Neural crest cell (in vitro differentiated cells): ENCODE measurements at places on chromosomes 6 and 20.

DNA sequence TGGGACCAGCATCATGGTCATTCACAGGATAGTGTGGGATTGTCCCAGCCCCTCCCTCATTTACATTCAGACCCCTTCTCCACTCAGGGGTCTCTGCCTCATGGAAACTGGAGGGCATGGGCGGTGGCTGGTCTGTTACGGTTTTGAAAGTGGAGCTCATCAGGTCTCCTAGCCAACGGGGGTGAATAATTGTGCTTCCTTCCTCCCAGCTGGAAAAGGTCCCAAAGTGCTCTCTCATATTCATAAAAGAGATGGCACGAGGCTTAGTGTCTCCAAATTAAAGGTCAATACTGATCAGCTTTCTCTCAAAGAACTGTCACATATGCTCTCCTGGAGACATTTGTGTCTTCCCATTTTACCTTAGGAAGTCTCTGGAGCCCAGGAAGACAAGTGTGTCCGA is 19.9 kb downstream of the JARID2 start:
- no peak for DNase-seq

DNA sequence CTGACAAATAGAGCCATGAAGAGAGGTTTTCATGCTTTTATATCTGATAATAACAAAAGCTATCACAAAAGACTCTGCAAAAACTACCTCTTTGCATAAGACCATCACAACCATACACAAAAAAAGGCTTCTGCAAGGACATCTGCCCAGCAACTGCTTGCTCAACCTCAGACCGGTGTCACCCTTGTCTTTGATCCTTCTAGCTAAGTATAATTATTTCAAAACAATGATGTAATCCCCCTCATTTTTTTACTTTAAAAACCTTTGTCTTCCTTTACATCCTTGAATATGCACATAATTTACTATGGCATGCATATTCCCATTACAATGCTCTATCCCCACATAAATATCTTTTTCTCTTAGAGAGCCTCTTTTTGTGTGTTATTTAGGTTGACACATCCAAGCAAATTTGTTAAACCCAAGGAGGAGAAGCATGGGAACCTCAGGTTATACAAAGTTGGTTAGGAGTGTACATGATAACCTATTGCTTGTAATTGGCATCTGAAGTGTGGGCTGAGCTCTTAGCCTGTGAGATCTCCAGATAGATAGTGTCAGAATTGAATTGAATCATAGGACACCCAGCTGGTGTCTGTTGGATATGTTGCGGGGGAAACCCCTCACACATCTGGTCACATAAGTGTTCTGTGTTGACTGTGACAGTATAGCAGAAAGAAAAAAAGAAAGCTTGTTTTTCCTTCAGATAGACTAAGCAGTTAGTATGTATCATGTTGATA is 20.7 kb upstream of the CGA start:
- DNase-seq: no peak

DNA sequence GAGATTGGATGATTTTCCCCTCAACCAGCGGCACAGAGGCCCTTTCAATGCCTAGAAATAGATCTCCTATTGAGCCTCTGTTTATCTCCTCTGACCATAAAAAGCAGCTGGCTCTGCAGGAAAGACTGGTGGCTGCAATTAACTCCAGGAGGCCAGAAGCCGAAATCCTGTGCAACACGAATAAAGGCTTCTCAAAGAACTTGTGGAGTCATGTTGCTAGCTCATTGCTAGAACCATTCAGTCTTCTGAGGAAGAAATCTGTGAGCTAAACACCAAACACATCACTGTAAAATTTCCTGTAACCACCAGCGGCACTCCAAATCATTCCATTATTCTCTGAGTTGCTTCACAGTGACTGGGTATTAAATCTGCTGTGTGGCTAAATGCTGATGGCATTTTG is 49.1 kb upstream of the TPD52L1 start:
- no peak for DNase-seq

DNA sequence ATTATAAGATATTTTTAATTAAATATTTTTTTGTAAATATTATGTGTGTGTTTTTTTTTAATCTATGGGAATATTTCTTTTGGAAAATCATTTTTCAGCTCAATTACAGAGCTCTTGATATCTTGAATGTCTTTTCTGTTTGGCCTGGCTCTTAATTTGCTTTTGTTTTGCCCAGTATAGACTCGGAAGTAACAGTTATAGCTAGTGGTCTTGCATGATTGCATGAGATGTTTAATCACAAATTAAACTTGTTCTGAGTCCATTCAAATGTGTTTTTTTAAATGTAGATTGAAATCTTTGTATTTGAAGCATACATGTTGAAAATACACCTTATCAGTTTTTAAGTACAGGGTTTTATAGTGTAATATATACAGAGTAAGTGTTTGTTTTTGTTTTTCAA is 2.6 kb downstream of the ID4 start:
- DNase-seq: no peak

GRCh38 chr6:125116710-125117109 is 36.9 kb upstream of the TPD52L1 start:
- DNase-seq: no peak

DNA sequence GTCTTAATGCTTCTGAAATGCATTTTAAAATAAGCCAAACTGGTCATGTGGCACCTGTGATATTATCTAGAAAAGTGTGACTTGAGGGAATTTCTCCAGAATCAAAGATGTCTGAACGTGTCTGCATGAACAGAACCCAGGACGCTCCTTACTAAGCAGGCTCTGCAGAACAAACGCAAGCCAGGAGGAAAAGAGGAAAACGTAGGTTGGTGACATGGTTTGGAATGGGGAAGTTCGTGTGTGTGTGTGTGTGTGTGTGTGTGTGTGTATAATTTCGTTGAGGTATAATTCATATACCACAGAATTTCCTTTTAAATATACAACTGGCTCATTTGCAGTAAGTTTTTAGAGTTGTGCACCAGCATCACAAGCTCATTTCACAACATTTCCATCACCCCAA is 200.5 kb upstream of the FOXQ1 start:
- no peak for DNase-seq

GRCh38 chr6:144351379-144352127 is 66.4 kb downstream of the UTRN start:
- no peak for DNase-seq

GRCh38 chr6:158556113-158556512 is 3.8 kb upstream of the TMEM181 start:
- DNase-seq: no peak

DNA sequence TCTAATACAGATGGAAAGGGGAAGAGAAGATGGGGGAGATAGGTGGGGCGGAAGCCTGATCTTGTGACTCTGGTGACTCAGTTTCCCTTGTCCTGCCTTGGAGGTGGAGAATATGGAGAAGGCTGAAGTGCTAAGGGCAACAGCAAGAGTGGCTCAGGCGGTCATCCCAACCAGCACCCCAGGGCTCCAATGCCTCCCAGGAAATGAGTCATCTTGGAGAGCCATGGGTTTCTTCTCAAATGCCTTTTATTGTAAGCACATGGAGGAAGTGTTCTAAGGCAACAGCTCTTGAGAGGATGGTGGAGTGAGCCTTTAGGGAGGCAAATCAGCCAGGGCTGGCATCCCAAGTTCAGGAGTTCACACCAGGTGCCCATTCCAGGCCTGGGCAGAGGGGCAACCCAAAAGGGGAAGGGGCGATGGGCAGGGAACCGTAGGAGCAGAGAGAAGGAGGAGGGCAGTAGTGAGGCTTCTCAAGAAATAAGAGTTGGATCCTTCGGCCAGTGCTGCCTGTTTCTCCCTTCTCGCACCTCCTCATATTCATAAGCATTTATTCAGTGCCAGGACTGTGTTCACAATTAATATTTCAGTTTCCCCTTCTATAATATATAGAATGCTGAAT is 13.2 kb upstream of the AHCY start:
- DNase-seq: no peak

- DNase-seq: no peak
Observed at GRCh38 chr6:159973406-159973805, 4.5 kb downstream of the IGF2R start.

- no peak for DNase-seq
Observed at GRCh38 chr20:54339093-54339492, 131.2 kb downstream of the PFDN4 start.

DNA sequence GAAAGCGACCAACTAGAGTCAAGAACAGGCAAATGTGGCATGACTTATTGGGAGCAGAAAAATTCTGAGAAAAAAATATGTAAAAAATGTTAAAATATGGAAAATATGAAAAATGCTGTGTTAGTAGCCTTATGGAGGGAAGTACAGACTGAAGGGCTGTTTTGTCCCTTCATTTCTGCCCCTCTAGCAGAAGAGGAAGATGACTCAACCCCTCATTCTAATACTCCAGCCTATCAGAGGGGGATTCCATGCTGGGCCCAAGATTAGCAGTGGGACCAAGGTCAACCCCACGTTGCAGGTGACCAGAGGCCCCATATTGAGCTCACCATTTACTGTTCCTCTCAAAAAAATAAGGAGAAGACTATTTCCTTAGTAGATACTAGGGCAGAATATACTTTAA is 8.4 kb downstream of the MUC21 start:
- no peak for DNase-seq

- no peak for DNase-seq
Observed at GRCh38 chr6:100078509-100078908, 84.5 kb upstream of the MCHR2 start.
